ENCODE measurements at places on chromosomes 2 and 18.

DNA sequence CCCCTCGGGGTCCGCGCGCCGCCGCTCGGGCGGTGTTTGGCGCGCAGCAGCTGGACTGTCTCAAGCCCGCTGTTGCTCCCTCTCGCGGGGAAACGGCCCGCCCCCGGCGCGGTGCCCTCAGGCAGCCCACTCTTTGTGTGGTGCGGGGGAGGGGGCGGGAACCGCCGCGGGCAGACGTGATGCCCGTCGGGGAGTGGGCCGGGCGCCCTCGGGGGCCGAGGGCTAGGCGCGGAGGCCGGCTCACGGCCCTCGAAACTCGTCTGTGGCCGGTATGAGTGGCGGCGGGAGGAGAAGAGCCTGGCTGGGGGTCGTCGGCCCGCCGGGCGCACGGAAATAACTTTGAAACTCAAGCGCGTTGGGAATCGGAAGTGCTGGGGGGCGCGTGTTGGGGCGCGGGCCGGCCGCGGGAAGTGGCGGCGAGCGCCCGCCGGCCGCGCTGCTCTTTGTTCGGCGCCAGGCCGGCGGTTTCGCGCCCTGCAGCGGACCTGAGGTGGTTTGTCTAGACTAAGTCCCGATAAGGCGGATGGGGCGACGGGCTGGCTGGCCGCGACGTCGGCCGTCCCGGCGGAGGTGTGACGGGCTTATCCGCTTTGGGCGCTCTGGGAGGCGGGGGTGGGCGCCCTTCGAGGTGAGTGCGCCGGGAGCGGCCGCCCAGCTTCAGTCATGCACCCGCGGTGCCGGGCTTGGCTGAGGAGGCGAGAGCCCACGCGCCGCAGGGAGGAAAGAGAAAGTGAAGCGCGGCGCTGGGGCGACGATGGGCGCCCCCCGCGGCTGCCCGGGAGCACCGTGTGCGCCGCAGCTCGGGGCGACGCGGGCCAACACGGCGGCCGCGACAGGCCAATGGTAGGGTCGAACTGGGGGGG is 679 bp downstream of the PTMA start:
- no peak for DNase-seq

GRCh38 chr2:84496386-84496785 is 19.9 kb upstream of the DNAH6 start:
- DNase-seq: no peak

DNA sequence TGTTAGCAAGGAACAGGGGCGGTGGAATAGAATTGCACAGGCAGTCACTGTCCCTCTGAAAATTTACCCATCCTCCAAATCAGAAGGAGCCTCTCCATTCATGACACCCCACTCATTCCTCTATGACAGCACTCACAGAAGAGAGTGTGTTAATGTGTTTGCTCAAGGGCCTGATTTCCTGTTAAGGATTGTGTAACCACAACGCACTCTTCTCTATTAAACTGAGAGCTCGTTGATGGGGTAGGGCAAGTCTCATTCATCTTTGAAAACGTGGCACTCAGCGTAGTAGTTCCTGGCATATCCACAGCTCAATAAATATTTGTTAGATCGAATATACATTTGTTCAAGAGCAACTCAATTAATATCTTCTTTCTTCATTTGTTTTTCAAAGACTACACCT is 106.4 kb downstream of the VAPA start:
- no peak for DNase-seq

- no peak for DNase-seq
Observed at GRCh38 chr2:171763602-171764001, 76.3 kb downstream of the DYNC1I2 start.

GRCh38 chr2:10410823-10411437 is 37.2 kb downstream of the ODC1 start:
- no peak for DNase-seq

- DNase-seq: no peak
Observed at GRCh38 chr2:232658217-232658785, 24.9 kb downstream of the EFHD1 start.

GRCh38 chr18:48627216-48627615 is 88.4 kb downstream of the CTIF start:
- DNase-seq: no peak

DNA sequence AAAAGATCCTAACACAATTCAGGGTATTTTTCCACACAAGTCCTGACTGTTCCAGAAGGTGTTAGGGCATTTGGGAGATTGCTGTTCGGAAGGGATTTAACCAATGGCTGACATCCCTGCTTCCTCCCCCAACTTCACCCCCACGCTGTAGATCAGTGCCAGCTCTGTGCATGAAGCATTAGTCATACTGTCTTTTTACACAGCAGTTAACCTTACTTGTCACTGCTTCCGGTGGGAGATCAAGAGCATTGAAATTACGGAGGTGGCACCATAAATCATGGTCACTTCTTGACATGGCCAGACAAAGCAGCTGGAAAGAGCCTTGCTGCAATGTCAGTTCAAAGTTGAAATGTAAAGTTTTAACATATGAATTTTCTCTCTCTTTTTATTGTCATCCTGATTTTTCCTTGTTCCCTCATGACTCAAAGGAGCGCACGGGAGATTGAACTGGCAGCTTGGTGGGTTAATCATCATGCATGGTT is 70.2 kb downstream of the HRH4 start:
- DNase-seq: no peak

DNA sequence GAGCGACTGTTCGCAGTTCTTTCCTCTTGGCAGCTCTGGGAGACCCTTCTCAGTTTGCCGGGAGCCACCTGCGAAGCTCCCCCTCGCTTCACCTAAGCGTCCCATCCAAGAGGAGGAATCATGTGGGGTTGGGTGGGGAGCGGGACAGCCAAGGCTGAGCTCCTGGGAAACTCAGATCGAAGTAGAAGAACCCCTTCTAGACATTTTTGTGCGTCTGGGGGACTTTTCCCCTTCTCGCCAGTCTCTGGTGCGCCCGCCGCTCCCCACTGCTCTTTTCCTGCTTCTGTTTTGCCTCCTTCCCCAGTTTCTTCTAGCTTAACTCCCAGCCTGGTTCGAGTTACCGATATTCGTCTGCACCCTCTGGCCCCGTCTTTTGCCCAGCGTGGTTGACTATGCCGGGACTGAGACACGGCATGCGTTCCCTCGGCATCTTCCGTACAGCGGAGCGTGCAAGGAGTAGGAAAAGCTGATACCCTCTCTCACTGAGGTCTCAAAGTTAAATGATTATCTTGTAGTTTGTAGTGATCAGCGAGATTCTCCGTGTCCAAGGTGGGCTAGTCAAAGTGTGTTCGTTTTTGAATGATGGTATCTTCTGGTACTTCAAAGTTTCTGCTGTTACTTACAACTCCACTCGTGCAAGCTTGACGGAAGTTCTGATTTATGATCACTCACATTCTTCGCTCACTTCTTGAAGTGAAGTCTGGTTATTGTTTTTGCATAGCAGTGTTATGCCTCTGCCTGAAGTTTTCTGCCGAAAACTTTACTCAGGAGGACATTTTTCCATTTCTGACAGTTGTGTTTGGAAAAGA is 664 bp downstream of the CAMKMT start:
- DNase-seq: peak; percentile 11

DNA sequence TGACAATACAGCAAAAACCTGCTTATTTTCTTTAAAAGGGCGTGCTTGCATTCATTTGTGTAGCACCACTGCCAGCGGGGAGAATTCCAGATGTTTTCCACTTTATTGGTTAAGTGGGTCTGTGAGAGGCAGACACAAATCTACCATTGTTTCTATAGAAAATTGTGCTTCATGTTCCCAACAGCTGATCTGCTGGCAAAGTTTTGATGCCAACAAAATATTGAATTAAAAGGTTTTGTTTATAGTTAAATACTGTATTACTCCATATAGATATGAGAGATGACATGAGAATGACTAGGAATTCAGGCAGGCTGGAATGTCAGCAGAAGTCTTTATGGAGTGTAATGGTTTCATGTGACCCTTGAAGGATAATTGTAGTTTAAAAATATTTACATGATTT is 182.7 kb downstream of the MC4R start:
- no peak for DNase-seq

DNA sequence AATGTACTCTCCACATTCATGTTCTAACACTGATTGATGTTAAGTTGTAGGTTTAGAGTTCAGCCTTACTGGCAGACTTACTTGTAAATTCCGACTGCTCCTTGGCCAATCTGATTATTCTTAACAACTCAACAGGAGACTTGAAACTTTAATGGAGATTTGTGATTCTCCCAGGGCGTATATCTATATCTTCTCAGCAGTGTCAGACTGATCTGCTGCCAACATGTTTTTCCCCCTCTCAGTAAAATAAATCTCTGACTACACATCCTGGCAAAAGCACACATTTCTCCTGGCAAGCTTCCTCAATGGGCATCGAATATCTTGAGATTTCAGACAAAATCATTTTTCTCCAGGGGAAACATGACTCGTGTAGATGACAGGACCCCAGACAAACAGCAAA is 1041.2 kb downstream of the DPP10 start:
- DNase-seq: no peak

DNA sequence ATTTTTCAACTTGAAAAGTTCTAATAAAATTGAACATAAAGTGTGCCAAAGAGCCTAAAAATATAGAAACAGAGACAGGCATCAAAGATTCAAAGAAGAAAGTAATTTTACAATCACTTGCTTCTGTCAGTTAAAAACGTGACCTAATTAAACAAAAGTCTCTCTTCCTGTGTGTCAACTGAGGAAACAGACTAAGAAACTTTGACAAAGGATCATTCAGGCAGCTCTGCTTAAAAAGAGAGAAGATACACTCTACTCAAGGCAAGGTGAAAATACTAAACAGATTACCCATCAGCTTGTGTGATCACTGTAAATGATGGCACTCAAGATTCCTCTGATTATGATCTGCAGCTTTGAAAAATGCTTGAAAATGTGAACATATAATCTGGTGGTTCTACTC is 47.8 kb downstream of the DYM start:
- DNase-seq: no peak

GRCh38 chr2:196177124-196177523 is 5.7 kb upstream of the STK17B start:
- DNase-seq: no peak

- peak; percentile 86 for DNase-seq
Observed at GRCh38 chr2:61536572-61537276, 1.4 kb downstream of the XPO1 start.

DNA sequence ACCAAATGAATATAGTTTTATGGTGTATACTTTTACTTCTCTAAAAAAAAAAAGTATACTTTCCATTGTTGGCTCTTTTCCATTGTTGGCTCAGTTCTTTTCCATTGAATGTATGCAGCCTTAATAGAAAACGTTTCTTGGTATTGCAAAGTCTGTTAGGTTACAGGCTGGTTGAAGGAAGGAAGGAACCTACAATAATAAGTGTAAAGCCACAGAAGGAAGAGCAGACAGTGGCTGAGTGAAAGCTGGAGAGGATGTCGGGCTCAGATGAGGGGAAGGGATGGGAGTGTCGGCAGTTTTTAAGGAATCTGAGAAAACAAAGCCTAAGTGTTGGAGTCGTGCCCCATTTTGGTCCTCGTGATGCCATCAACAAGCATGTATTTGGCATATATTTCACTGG is 6.8 kb downstream of the COPS8 start:
- DNase-seq: no peak
